ENCODE measurements at places on chromosomes 13 and 19.

GRCh38 chr13:100675661-100676129 is 1.1 kb upstream of the TMTC4 start:
- no peak for DNase-seq

GRCh38 chr13:30715837-30716236 is 19.5 kb upstream of the ALOX5AP start:
- no peak for DNase-seq

- DNase-seq: no peak
These were observed 302.0 kb upstream of the MIR17HG start for GRCh38 chr13:91045351-91046034.

DNA sequence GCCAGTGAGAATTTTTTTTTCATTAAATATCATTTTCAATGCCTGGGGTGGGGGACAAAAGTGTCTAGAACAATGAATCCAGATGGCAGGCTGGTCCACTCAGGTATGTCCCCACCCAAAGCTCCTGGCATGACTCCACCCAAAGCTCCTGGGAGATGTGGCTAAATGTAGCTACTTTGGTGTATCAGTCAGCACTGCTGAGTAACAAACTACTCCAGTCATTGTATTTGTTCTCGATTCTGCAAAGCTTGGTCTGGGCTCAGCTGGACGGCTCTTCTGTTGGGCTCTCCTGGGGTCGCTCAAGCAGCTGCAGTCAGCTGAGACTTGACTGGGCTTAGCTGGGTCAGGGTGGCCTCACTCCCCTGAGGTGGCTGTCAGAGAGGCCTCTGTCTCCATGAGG is 48.5 kb downstream of the CELF5 start:
- no peak for DNase-seq

GRCh38 chr19:31491242-31491641 is 142.0 kb upstream of the TSHZ3 start:
- no peak for DNase-seq

GRCh38 chr13:81246556-81246955 is 905.6 kb upstream of the SPRY2 start:
- no peak for DNase-seq

All from stimulated activated CD8-positive, alpha-beta memory T cell treated with anti-CD3 and anti-CD28 coated beads, Interleukin-2, amount 100 ng/mL, for 1 hour (primary cell).